ENCODE measurements at places on chromosomes 2 and 18. TPM values are rescaled to one million over a fixed set of nuclear protein-coding genes. Genes with fewer than 3 reads are reported as not detected.

GRCh38 chr18:9594823-9595596 is 19.3 kb downstream of the PPP4R1 start:
- DNase-seq, result peak; percentile 95

DNA sequence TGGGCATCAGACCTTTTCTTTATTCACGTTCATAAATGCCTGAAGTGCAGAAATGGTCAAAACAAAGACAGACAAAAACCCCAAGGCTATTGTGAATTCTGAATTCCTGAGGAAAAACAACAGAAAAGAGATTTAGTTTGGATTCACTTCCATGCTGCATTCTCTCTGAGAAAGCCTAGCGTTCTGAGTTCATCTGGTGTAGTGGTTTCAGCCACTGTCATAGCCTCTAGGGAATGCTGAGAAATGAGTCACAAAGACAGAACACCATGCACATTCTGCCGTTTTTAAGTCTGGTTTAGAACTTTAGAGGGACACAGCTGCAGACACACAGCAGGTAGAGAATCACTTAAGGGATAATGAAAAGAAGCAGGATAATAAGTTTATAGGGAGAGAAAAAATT is 93.8 kb downstream of the LRP1B start:
- DNase-seq, result peak; percentile 8

DNA sequence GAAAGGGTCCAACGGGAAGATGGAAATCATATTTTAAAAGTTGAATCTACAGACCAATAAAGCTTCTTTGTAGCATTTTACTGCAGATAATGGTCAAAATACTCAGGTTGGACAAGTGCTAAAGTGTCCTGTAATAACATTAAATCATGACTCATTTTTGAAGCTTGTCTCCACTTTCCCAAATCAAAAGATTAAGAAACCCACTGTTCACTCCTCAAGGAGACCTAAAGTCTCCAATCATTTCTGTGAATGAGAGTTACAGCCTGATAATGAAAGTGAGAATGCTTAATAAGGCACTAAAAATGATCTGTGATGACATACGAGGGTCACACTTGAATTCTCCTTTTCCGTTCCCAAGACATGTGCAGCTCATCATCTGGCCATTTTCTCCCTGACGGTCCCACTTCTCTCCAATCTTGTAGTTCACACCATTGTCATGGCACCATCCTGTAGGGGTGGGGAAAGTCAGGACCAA is 53.4 kb downstream of the ATIC start:
- no peak for DNase-seq

Gene BMPR2
- 6.3 TPM for total RNA-seq

Gene MARCO
- total RNA-seq, result 0.13 TPM

Gene ST3GAL5
- total RNA-seq, result 2.6 TPM

DNA sequence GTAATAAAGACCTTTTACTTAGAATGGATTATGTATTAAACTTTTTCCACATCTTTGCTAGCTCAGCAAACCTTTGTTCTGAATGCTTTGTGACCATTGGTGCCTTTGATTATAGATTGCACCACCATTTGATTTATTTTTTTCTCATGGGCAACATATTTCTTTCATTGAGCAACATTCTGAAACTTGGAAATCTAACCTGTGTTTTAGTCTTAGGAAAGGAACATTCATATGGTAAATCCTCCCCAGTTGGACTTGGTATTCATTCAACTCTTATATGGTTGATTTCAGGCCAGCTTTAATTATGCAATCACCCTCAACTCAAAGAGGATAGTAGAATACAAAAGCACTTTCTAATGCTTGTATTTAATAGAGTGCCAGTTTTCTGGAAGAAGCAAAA is 1077.9 kb upstream of the ZEB2 start:
- DNase-seq, result peak; percentile 18

- no peak for DNase-seq
These were observed 76.0 kb upstream of the EPC2 start for GRCh38 chr2:148568597-148568996.

All from bronchial epithelial cell (primary cell).